ENCODE measurements at places on chromosomes 7 and 10.

DNA sequence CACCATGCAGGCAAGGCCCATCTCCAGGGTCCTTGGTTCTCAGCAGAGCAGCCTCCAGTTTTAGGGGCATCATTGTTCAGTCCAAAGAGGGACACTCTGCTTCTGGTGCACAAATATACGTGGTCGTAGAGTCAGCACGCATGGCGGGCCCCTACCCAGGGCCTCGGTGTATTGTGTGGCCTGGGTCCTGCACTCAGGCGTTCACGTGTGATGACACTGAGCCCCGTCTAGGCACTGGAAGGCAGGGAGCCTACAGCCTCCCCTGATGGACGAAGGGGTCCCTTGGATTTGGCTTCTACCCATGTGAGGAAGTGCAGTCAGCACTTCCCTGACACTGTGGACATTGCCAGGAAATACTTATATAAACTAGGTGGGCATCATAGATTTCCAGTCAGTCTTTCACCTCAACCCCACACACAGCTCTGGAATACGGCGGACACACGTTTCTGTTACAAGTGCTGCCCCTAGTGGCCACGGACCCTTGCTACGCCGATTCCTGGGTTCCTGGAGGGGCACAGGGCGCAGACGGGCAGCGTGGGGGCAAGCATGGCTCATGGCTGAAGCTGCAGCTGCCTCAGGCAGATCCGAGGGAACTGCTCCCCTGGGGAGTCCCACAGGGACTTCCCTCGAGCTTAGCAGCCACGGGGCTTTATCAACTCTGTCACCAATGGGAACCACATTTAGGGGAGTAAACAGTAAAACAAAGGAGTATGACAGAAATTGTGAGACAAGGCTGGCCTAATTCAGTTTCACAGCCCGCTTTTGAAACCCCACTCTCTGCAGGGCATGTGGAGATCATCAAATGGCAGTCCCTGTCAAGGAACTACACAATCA, 25.4 kb downstream of the AIFM2 start:
- no peak for DNase-seq

DNA sequence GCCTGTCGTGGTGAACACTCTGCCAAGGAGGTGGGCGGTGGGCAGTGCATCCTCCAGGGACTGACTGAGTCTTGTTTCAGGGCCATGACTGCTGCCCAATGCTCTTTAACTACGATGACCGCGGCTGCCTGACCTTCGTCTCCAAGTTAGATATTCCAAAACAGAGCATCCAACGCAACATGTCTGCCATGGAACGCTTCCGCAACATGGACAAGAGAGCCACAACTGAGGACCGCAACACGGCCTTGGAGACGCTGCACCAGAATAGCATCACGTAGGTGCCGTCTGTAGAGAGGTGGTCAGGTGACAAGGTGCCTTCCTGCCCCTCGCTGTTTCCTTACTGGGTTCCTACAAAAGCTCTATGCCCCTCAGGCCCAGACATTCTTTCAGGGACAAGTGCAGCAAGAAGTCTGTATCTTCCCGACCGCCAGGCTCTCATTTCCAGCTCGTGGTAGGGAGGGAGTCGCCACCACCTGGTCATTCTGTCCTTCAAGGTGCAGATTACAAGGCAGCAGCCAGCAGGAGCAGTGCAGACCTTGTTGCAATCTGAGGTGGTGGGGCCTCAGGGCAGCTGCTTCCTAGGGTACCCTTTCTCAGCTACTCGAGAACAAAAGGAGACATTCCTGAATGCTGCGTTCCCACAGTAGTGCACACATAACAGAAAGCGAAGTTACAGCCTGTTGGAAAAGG, 14.9 kb upstream of the ARPC1B start:
- DNase-seq, result no peak

- DNase-seq, result no peak
Observed at GRCh38 chr10:1368842-1369171, 312.6 kb downstream of the WDR37 start.

DNA sequence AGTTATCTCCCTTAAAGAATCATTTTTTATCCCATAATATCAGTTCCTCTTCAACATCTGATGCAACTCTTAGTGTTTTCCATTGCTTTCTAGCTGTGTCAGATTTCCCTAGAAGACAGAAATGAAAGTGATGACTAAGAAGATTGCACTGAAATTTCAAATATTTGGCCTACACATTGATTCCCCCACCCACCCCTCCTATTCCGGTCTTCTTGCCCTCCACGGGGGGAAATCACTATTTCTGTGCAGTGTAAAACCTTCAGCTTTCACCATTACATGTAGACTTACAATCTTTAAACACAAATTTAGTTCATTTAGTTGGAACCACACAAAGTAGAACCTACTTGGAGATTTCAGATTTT, 63.7 kb upstream of the IL6 start:
- peak; percentile 68 for DNase-seq

DNA sequence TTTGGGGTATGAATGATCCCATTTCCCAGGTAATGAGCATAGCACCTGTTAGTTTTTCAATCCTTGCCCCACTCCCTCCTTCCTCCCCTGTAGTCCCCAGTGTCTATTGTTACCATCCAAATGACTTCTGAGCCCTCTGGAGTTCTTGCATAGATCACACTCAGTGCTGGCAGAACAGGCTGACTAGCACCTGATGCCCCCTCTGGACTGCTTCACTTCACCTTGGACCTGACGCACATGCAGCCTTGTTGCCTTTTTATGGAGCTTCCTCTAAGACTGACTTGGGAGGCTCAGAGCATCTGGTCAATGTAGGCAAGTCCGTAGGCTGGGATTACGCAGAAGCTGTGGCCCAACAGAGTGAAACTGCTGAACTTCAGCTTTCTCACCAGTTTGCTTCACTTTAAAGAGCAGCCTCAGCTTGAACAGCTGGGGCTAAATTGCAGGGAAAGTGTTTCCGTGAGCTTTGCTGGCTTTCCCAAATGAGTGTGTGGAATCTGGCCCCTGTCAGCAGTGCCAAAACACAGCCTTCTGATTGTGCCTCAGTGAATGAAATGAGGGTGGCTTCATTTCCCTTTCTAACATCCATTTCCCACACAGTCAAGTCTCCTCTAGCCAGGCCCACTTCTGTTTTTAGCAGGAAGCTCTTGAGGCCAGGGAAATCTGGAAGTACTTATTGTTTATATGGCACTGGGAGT, 48.5 kb downstream of the NXPH1 start:
- DNase-seq, result no peak

- no peak for DNase-seq
Observed at GRCh38 chr7:107104801-107105200, 60.3 kb downstream of the PRKAR2B start.

DNA sequence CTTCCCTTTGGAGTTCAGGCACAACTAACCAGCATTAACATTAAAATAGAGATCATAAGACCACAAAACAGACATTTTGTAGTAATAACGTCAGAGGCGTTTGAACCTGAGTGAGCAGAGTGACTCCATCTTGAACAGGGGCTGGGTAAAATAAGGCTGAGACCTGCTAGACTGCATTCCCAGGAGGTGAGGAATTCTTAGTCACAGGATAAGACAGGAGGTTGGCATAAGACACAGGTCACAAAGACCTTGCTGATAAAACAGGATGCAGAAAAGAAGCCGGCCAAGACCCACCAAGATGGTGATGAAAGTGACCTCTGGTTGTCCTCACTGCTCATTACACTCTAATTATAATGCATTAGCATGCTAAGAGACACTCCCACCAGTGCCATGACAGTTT, 493.2 kb upstream of the AUTS2 start:
- no peak for DNase-seq

GRCh38 chr10:92173996-92174395, 116.9 kb downstream of the CPEB3 start:
- DNase-seq, result no peak

GRCh38 chr7:117110480-117111315, 157.4 kb downstream of the ST7 start:
- DNase-seq, result peak; percentile 44

DNA sequence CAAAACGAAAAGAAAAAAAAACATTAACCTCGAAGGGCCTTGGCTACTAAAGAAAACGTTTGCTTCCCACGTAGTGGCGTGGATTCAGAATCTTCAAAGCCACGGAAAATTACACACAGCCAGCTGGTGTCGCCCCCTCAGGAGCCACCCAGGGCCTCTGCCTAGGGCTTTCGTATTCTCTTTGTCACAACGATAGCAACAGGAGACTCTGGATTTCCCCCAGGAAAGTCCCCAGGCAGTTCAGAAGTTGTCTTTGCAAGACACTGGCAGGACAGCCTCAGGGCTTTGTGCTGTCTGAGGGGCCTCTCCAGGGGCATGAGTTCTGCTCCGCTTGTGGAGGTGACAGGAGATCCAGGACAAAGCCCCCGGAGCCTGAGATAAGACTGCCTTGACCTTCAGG, 150.2 kb upstream of the INSYN2A start:
- no peak for DNase-seq

- DNase-seq, result no peak
Observed at GRCh38 chr10:52747694-52748093, 24.9 kb downstream of the MBL2 start.

- peak; percentile 38 for DNase-seq
Observed at GRCh38 chr10:126408953-126409641, 20.8 kb upstream of the ADAM12 start.
